Memory B cell (primary cell): ENCODE measurements at places on chromosomes 7 and 10.

DNA sequence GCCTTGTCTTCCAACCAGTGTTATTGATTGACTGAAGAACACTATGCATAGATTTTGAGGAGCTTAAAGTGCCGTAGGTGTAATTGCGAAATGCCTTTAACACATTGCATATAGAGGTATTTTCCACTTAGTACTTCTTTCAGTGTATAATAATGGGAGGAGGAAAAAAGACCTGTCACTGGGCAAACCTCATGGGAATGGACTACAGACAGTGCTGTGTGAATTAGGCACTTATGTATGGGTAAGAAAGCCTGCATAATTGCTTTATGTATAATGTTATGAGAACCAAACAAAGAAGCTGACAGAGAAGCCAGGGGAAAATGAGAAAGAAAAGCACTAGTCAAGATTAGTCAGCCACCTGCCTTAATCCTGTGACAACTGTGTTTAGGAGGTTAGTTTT lies 12.4 kb upstream of the SCRN1 start:
- DNase-seq = no peak

- DNase-seq = no peak
These were observed 64.1 kb downstream of the XPNPEP1 start for GRCh38 chr10:109859221-109859620.

GRCh38 chr7:135792363-135792668 lies 43.7 kb upstream of the FAM180A start:
- DNase-seq = no peak

DNA sequence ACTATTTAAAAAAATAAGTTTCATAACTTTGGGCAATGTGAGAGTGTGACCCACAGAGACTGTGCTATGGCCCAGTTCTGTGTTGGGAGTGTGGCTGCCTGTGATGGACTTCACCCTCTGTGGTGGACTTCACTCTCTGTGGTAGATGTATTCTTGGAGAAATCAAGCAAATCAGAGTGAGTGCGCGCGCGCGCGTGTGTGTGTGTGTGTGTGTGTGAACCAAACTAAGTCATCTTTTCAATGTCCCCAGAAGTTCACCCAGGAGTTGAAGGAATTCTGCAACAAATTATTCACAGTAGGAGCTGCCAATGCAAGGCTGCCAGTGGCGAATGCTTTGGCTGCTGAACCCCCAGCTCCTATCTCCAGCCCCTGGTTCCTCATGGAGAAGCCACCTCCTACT lies 184.5 kb downstream of the ADAM12 start:
- no peak for DNase-seq

DNA sequence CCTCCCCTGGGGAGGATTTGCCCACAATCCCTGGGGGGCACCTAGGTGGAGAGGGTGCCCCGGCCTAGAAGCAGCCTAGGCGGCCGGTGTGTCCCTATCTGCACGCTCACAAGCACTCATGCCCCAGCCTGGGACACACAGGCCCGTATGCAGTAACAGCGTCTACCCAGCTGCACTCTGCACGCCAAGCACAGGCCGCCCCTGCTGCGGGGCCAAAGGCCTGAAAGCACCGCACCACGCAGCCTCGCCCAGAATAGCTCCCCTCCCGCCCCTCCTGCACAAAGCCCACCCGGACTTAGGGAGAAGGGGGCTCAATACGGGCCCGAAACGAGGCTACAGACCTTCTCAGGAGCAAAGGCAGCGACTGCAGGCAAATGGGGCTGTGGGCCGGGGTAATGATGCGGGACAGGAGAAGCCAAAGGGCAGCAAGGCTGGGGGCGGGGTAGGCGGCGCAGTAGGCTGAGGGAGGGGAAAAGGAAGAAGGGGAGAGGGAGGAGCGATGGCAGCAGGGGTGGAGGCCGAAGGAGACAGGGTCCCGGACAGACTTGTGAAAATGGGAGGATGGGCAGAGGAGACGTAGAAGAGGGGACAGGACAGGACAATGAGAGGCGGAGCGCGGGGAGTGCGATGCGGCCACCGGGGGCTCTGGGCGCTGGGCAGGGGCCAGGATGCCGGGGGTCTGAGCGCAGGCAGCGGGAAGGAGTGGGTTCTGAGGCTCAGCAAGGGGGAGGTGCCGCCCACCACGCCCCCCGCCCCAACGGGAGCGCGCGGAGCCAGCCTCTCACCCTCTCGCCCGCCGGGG lies 544 bp downstream of the GPRIN2 start:
- DNase-seq = peak; percentile 1

DNA sequence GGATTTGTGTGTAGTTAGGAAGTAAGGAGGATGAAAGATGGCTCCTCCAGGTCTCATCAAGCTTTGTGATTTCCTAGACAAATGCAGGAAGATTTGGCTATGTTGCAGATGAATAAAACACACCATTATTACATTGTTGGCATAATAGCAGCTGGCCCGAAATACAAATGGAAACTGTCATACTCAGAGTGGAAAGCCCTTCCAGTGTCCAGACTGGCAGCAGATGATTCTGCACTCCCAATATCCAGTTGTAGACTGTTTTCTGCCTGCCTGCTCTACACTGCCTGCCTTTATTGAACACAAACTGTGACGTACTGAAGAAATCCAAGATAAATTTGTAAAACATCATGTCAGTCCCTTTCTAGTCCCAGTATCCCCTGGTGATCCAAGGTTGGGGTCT lies 99.7 kb upstream of the FZD1 start:
- DNase-seq = no peak

- DNase-seq = no peak
These were observed 273.1 kb upstream of the NEBL start for GRCh38 chr10:21170216-21170615.

- DNase-seq = no peak
These were observed 113.2 kb upstream of the GPR26 start for GRCh38 chr10:123552760-123553554.

- no peak for DNase-seq
These were observed 116.0 kb downstream of the ARID5B start for GRCh38 chr10:62017491-62017870.

GRCh38 chr10:5046410-5046809 lies 42.8 kb upstream of the AKR1C2 start:
- DNase-seq = no peak

DNA sequence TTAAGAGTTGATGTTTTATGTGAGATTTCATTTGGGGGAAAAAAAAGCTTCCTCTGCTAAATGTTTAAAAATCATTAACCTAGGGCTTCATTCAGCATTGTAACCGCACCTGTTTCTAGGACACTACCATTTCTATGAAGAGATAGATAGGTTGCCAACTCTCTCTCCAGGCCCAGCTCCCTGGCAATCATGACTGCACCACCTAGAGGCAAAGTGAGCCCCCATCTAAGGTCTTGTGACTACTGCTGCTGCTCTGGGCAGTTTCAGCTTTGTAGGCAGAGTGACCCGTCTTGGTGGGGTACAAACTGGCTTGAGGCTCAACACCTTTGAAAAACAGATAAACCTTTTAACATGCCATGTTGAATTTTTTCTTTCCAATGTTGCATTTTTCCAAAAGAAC lies 27.3 kb upstream of the MRC1 start:
- no peak for DNase-seq

GRCh38 chr7:139758388-139758787 lies 19.4 kb downstream of the HIPK2 start:
- no peak for DNase-seq

- no peak for DNase-seq
These were observed 90.2 kb downstream of the FRMD4A start for GRCh38 chr10:14240253-14241189.

DNA sequence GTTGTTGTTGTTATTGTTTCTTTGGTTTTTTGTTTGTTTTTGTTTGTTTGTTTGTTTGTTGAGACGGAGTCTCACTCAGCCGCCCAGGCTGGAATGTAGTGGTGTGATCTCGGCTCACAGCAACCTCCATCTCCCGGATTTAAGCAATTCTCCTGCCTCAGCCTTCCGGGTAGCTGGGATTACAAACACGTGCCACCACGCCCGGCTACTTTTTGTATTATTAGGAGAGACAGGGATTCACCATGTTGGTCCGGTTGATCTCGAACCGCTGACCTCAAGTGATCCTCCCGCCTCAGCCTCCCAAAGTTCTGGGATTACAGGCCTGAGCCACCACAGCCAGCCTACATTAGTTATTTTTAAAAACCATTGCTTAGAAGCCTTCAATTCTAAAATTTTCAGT lies 45.0 kb downstream of the FOXP2 start:
- no peak for DNase-seq

DNA sequence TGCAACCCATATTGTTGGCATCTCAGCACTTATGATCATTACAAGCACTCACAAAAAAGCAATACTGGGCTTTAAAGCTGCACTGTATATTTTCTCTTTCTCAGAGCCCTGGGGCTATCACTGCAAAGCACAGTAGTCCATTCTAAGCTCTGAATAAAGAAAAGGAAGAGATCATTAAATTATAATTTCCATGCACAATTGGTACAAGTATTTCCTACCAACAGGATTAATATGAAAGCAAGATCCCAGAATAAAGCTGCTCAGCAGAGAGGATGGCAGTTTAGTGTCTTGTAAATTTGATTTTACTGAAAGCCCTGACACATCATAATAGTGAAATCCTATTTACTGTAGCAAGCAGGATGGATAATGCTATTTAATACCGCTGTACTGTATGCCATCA lies 205.3 kb downstream of the CHCHD3 start:
- no peak for DNase-seq

DNA sequence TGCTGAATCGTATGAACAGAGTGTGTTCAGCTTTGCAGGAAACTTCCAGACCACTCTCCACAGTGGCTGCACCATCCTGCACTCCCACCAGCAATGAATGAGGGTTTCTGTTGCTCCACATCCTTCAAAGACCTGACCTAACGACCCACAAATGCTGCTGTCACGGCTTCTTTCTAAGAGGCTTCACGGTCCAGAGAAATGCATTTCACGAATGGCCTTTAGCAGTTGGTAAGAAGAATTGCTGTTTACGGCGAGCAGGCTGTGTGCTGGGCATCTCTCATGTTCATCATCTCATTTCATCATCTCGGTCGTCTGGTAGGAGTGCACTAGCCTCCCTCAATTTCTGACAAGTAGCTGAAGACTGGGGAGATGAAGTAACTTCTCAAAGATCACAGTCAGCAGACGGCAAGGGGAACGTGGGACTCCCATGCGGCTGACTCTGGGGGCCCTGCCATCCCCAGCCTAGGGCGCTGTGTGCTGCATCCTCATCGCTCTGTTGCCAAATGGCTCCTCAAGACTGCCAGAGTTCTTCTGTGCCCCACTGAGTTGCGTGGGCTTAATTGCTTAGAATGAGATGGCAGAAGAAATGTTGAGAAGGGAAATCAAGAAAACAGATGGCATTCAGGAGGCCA lies 72.9 kb downstream of the ADARB2 start:
- no peak for DNase-seq

DNA sequence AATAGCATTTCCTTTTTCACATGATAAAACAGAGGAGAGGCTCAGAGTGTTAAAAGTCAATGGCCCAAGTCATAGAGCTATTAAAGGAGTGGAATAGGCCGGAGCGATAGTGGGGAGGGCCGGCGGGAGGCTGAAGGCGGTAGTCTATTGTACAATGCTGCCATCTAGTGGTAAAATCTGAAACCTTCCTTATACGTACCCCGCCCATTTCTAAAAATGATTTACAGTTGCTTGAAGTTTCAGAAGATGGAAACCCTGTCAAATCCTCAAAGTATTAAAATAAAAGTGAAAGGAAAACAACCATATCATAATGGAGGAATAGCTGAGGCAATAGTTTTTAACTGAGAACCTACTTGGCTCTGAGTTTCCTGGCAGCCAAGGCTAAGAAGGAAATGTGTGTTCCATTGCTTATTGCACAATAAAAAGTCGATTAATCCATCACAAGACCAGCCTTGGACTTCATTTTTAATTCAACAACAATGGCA lies 209.1 kb downstream of the CCSER2 start:
- peak; percentile 48 for DNase-seq
